ENCODE measurements at places on chromosomes 7 and 10.

- no peak for DNase-seq
Measured at GRCh38 chr7:140623980-140624379, 16.6 kb downstream of the DENND2A start.

- no peak for DNase-seq
Measured at GRCh38 chr7:146136357-146136875, 19.8 kb downstream of the CNTNAP2 start.

GRCh38 chr7:79604841-79605240 lies 151.4 kb upstream of the MAGI2 start:
- no peak for DNase-seq

DNA sequence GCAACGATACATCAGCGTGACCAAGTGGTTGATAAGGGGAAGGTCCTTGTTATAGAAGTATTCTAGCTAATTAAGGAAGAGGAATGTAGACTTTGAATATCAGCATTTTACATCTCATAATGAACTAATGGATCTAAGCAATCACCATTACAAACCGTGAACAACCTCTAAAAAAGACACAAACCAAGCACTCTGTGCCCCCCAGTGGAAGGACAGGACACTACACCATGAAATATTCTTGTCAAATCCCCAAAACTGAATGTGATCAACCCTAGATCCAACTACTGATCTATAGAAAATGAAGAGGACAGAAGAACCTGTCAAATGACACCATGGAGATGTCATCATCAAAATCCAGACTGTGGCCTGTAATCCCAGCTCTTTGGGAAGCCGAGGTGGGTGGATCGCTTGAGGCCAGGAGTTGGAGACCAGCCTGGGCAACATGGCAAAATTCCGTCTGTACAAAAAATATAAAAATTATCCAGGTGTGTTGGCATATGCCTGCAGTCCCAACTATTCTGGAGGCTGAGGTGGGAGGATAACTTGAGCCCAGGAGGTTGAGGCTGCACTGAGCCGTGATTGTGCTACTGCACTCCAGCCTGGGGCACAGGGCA lies 111.3 kb upstream of the CARD11 start:
- peak; percentile 38 for DNase-seq

DNA sequence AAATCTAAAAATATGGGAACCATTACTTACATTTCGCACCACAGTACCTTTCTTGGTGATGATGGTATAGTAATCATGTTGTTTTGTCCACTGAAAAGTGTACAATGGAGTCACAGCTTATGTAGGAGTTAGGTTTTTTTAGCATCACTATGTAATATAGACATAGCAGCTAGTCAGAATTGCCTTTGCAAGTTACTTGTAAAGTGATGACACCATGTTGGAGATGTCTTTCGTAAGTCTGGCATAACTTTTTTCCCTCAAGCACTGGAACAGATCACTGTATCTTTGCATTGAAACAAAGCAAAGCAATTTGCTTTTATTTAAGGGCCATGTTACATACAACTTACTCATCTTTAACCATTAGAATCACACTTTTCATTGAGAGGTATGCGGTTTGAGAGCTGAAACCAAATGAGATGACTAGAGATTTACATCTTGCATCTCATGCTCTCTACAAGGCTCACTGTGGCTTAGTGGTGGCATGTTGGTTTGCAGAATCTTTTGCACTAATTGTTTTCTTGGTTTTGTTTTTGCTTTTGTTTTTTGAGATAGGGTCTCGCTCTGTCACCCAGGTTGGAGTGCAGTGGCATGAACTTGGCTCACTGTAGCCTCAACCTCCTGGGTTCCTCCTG lies 18.3 kb downstream of the UBN2 start:
- DNase-seq, result no peak

DNA sequence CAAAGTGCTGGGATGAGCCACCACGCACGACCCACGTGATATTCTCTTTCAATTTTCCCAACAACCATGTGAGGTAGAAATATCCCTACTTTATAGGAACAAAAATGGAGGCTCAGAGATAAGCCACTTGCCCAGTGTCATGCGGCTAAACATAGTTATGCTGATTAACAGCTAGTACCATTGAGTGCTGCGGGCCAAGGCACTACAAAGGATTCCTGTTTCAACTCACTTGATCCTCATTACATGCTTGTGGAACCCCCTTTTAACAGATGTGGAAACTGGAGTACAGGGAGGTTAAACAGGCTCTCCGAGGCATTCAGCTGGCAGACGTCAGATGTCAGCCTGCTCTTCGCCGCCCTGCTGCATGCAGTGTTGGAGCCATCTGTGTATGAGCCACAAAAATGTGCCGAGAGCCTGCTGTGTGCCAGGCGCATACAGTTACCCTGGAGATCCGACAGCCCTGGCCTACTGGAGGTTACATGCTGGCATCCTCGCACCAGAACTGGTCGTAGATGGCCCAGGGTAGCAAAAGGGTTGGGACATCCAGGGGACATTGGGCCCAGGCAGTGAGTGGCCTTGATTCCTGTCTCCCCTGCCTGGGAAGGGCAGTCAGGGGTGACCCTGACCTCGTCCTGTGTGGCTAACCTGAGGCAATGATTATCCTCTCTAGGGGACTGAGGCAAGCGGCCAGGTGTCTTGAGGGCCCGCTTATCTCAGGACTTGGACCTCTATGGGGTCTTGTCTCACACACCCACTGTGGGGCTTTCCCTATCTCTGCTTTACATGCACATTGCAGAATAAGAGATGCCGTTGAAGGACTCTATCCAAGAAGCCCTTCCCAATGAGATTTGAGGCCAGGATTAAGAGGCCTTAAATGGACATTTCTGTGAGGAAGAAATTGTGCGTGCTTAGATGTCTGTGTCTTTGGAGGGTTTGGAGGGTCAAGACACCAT lies 18.5 kb upstream of the SRGN start:
- DNase-seq, result no peak

DNA sequence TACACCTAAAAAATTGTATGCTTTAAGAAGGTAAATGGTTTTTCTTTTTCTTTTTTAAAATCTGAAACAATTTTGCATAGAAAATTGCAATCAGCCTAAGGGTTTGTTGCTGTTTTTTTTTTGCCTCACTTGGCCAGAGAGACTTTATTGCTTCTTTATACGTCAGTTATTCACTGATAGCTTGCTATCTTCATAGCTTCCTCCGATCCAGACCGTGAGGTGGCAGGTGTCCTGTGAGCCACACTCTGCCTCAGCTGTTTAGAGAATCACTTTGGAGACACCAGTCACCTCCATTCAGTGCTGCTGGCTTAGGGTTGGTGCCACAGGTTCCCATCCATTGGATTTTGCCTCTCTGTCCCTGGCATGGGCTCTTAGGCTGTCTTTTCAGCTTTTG lies 68.0 kb downstream of the HHEX start:
- DNase-seq, result no peak

DNA sequence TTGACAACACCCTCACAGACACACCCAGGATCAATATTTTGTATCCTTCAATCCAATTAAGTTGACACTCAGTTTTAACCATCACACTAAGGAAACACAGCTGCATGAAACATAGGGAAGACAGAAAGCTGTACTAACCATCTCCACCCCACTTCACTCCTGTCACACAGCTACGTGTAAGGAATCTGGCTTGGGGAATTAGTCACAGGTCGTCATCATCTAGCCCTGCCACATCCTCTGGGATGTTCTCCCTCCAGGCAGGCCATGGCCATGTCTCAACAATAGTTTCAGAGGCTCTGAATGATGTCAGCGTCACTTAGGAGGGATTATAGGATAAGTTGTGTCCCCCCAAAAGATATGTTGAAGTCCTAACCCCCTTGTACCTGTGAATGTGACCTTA lies 10.8 kb upstream of the SEMA3C start:
- no peak for DNase-seq

GRCh38 chr7:50450590-50451032 lies 461 bp upstream of the FIGNL1 start:
- no peak for DNase-seq

DNA sequence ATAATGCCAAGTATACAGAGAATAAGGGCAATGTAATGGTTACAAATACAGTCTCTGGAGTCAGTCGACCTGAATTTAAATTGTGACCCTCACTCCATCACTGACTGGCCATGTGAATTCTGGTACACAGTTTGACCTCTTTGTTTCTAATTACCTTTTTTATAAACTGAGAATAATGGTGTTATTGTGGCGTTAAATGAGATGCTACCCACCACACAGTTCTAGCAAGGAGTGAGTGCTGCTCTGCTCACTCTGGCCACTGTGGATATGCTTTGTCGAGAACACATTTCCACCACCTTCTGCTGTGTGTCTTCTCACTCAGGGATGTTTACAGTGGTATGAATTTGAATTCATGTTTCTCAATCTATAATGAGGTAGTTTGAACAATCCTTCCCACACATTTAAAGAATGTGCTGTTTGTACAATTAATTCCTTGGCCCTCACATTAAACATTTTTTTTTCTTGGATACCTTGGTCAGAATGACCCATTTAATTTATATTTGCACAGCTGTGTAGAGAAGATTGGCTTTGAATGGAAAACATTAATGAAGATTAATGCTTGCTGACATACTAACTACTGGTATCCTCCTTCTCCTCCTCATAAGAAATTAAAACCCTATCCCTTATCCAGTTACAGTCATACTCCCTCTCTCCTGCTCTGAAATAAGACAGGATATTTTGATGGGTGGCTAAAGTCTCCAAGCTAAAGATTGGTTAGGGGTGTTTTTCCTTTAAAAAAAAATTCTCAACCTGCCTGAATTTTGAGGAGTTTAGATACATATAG lies 42.4 kb downstream of the PLCE1 start:
- DNase-seq, result no peak

- DNase-seq, result no peak
Measured at GRCh38 chr10:105398202-105398601, 757.1 kb downstream of the SORCS3 start.

GRCh38 chr7:92615861-92616260 lies 25.7 kb upstream of the FAM133B start:
- DNase-seq, result no peak

DNA sequence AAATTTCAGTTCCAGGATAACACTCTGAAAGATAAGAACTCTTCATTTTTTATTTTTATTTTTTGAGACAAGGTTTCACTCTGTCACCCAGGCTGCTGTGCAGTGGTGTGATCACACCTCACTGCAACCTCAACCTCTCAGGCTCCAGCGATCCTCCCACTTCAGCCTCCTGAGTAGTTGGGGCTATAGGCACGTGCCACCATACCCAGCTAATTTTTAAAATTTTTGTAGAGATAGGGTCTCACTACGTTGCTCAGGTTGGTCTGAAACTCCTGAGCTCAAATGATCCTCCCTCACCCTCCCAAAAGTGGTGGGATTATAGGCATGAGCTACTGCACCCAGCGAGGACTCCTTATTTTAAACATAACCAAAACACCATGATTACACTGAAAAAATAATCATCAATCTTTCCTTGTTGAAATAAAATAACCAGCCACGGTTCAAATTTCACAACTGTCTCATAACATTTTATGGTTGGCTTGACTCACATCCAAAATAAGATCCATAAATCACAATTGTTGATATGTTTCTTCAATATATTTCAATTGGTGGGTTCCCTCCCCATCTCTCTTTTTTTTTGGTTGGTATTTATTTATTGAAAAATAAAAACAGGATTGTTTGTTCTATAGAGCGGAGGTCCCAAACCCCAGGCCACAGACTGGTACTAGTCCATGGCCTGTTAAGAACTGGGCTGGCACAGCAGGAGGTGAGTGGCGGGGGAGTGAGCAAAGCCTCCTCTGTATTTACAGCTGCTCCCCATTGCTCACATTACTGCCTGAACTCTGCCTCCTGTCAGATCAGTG lies 60.1 kb upstream of the FAM171A1 start:
- no peak for DNase-seq

- no peak for DNase-seq
Measured at GRCh38 chr7:25287291-25287690, 59.0 kb upstream of the NPVF start.

- no peak for DNase-seq
Measured at GRCh38 chr10:111203615-111204014, 126.8 kb downstream of the ADRA2A start.

DNA sequence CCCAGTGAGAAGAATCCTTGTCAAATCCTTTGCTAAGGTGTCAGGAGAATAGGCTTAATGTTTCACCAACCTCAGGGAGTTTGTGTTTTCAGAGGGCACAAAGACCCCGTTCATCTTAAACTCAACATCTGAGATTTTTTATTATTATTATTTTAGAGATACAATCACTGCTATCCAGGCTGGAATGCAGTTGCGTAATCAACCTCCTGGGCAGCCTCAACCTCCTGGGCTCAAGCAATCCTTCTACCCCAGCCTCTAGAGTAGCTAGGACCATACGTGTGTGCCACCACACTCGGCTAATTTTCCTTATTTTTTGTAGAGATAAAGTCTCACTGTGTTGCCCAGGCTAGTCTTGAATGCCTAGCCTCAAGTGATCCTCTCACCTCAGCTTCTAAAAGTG lies 599.2 kb downstream of the KCNMA1 start:
- no peak for DNase-seq

- peak; percentile 95 for DNase-seq
Measured at GRCh38 chr7:22559829-22560489, 60.0 kb upstream of the STEAP1B start.

DNA sequence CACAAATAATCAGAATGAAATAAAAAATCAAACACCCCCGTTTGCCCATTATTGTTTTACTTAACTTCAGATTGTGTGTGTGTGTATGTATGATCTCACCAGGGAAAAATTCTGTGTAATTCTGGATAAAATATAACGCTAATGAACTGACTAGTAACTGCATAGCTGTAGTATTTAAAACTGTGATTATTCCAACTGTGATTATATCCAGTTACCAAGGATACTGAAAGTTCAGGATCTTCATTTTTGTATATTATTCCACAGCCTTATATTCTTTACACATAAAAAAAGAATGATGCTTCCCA lies 2.9 kb downstream of the TWIST1 start:
- DNase-seq, result no peak

DNA sequence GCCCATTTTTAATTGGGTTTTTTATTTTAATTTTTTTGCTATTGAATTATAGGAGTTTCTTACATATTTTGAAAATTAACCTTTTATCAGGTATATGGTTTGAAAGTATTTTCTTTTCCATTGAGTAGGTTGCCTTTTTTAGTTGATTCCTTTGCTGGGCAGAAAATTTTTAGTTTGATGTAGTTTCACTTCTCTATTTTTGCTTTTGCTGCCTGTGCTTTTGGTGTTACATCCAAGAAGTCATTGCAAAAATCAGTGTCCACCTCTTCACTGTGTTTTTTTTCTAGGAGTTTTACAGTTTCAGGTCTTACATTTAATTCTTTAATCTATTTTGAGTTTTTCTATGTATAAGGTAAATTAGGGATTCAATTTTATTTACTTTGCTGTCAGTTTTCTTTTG lies 129.8 kb upstream of the FERD3L start:
- DNase-seq, result no peak

- DNase-seq, result no peak
Measured at GRCh38 chr10:29865700-29866355, 193.6 kb downstream of the JCAD start.

- DNase-seq, result no peak
Measured at GRCh38 chr7:71770269-71770907, 638.4 kb downstream of the GALNT17 start.

DNA sequence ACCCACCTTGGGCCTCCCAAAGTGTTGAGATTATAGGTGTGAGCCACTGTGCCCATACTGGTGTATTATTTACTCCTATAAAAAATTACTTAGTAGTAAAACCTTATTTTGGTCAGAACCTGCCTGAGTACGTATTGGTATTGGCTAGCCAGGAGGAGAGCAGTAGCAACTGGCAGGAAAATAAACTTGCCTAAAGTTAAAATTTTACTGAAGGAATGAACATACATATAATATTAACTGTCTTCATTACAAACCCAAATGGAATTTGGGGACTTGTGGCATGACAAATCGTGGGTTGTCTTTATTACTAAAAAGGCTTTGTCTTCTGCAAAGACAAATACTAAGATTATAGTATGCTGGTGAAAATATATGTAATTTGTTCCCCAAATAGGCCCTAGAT lies 8.4 kb downstream of the RAB18 start:
- no peak for DNase-seq

All from Kasumi-1 (cell line).